ENCODE measurements at places on chromosomes 7 and 10. TPM values are rescaled to one million over a fixed set of nuclear protein-coding genes. Genes with fewer than 3 reads are reported as not detected.
A peak's percentile ranks its signal among the peaks of the same experiment; 100 is the strongest.

DNA sequence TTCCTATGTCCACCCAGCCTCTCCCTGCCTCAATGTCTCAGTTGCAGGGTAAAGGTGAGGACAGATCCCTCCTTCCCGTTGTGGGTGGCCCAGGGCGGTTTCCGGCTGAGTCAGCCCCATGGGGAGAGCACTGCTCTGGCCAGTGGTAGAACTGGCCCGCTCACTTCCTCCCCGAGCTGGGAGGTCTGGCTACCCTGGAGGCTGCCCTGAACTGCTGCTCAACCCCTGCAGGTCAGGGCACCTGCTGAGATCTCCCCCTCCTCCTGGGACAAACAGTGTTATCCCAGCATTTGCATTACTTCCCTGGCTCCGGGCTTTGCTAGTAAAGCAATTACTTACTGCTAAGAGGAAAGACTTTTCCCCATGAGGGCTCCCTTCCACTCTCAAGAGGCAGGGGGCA lies 21.4 kb upstream of the IMPDH1 start:
- no peak for DNase-seq

Gene PALD1
- total RNA-seq = 6.5 TPM

DNA sequence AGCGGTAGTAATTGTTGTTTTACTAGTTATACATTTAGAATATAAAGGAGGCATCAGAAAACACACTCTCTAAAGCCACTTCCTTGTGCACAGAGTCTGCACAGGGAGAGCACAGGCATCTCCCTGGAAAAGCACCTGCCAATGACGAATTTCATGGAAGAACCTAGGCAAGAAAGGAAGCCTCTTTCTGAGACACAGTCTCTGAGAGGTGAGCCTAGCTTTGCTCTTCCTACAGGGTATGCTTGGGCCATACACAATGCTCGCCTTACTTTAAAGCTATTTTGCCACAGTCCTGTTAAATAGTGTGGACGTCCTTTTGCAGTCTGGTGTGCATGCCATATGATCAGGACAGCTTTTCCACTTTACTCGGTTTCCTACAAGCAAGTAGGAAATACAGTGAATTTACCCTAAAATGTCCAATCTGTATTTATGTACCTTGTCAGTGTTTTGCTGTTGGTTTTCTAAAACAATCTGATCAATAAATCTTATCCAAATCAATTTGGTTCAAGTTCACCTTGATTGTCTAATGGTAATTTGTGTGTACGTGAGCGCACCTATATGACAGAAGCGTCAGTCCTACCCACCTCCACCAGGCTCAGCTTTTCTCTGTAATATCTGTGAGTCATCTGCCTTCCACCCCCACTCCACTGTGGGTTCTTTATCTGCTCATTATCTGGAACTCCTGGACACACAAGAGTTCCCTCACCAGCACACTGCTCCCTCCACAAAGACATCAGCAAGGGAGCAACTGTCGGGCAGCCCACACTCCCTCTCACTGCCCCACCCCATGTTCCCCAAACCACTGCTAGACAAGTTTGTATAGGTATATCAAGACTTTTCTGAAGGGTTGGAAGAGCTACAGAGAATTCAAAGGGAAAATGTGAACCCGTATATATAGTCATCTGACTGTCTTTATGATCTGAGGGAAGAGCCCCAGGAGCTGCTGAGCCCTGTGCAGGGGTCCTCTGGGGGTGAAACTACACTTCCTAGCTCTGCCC lies 65.2 kb downstream of the KLHDC10 start:
- DNase-seq = no peak

- DNase-seq = no peak
Observed at GRCh38 chr7:113137241-113137640, 18.9 kb upstream of the SMIM30 start.

Gene PALS2
- 20.7 TPM for total RNA-seq

DNA sequence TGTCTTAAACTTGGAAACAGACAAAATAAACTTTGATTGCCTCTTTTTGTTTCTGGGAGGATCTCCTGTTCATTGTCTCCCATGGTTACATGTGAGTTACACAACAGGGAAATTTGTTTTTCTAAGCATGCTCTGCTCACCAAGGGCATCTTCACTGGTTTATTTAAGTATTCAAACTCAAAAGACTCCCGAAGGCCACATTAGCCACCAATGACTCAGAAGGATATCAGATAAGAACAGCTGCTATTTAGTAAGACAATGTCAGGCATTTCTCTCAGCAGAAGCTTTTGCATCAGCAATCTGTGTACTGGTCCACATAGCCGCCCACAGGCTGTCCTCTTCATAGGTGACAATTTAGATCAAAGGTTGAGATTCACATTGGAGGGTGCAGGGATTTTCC lies 19.3 kb downstream of the OR6B1 start:
- DNase-seq = no peak

Gene DPP6
- not detected for total RNA-seq

Gene ZNF248
- 6.9 TPM for total RNA-seq

- DNase-seq = no peak
Observed at GRCh38 chr7:99667179-99667578, 12.6 kb downstream of the CYP3A5 start.

Gene CDK5
- total RNA-seq = 20.3 TPM

DNA sequence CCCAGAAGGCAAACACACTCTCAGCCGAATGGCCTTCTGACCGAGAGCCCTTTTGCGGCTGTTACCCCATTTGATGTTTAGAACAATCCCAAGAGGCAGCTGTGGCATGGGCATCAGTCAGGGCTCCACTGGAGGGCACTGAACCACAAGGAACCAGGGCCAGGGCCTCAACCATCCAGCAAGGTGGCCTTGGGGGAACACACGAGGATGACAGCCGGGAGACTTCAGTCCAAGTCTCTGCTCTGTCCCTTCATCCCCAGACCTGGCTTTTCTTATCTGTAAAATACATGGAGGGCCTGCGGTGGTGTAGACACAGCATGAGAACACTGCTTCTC lies 63.6 kb upstream of the INSIG1 start:
- no peak for DNase-seq

DNA sequence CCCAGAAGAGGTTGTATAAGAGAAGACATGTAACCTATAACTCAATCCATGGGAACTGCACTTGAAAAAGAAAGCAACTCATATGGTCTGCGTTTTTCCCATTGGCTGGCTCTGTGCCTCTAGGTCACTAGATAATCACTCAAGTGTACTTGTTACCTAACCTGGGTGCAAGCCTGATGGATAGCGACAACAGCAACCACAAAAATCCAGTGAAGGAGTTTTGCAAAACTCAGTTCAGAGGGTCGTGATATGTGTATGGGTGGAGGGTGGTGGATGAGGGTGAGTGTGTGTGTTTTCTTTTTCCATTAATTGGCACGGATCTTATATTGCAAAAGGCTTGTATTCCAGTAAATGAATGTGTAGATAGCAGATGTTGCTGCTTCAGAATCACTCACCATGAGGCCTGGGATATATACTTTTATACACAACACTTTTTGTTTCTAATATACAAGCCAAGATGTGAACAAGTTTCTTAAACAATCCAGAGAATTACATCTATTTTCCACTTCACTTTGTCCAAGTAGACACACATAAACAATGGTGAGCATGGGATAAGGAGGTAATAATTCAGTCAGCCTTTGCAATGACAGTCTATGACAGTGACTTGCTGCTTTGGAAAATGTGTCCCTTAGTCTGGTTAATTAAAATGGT lies 286.9 kb upstream of the DKK1 start:
- no peak for DNase-seq

DNA sequence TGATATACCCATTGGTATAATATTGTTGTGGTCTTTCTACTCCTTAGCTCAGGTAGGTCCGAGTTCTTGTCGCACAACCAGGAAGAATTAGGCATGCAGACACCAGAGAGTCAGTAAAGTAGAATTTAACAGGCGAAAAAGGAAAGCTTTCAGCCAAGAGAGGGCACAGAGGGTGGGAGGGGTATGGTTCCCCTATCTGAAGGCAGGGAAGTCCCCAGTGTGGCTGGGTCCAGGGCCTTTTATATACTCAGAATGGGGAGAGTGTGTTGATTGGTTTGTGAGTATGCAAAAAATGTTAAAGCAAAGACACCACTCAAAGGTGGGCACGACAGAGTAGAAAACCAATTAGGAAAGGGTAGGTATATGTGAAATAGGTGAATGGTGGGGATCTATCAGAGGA lies 53.9 kb downstream of the IMMP2L start:
- DNase-seq = no peak

GRCh38 chr7:111330235-111330523 lies 232.1 kb downstream of the IMMP2L start:
- DNase-seq = no peak

DNA sequence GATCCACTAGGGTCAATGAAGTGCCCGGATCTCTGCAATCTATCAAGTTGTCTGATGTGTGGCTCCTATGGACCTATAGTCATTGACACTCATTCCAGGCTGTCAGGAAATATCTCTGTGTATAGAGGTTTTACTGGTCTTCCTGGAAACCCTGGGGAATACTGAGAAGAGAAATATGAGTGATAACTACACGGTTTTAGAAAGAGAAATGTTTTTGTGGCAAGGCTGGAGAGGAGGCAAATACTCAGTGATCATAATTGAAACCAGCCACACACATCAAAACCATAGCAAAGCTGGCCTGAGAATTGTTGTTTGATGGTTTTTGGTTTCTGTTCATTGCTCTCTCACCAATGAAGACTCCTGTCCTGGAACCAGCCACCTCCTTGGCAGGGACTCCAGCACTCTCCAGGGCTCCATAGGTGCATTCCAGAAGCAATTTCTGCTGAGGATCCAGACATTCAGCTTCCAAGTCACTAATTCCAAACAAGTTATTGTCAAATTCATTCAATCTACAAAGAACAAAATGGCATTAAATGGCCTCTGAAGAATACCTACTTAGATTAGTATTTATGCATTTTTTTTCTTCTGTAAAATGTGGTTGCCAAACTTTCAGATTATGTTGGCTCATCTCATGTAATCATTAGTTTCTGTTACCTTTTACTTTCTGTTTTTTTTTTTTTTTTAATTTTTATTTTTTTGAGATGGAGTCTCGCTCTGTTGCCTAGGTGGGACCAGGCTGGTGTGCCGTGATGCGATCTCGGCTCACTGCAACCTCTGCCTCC lies 108.6 kb upstream of the ABI1 start:
- peak; percentile 21 for DNase-seq

Gene MMP21
- not detected for total RNA-seq

DNA sequence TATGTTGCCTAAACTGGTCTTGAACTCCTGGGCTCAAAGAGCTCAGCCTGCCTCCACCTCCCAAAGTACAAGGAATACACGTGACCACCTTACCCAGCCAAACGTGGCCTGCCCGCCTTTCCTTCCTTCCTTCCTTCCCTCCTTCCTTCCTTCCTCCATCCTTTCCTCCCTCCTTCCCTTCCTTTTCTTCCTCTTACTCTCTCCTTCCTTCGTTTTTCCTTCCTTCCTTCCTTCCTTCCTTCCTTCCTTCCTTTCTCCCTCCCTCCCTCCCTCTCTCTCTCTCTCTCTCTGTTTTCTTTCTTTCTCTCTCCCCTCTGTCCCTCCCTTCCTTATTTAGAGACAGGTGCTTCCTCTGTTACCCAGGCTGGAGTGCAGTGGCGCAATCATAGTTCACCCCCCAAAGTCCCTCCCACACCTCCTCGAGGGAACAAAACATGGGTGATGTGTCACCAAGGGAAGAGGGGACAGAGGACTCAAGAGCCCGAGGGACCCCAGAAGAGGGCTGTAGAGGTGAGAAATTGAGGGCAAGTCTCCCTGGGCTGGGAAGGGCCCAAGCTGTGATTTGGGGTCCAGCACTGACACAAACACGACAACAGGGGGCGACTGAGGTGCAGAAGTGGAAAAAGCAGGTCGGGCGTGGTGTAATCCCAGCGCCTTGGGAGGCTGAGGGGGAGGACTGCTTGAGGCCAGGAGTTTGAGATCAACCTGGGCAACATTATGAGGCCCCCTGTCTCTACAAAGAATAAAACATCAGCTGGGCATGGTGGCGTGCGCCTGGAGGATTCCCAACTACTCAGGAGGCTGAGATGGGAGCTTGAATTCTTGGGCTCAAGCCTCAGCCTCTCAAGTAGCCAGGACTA lies 28.1 kb downstream of the EPHB4 start:
- DNase-seq = peak; percentile 71

GRCh38 chr10:79028056-79028430 lies 40.7 kb upstream of the ZMIZ1 start:
- no peak for DNase-seq

- DNase-seq = no peak
Observed at GRCh38 chr10:2733278-2733963, 333.9 kb upstream of the PFKP start.

- DNase-seq = no peak
Observed at GRCh38 chr7:33933611-33934281, 28.4 kb downstream of the BMPER start.

GRCh38 chr7:48147078-48147591 lies 24.1 kb upstream of the ABCA13 start:
- DNase-seq = no peak

- no peak for DNase-seq
Observed at GRCh38 chr10:21849607-21850006, 153.9 kb downstream of the DNAJC1 start.

DNA sequence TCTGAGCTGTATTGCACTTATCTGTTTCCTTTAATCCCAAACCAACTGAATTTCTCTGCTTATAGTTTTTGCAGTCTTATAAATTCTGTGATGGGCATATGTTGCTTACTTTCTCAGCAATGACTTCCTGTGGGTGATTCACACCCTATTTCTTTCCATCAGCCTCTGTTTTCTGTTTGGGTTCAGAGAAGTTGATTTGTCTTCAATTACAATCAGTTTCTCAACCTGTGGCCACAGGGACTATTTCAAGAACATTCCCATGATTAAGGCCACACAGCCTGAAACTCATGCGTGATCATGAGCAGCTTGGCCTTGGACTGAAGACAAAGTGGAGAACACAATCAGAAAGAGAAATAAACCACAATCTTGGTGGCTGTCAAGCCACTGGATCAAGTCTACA lies 1174.6 kb upstream of the C7orf33 start:
- no peak for DNase-seq

Gene OR2AE1
- 0.60 TPM for total RNA-seq

DNA sequence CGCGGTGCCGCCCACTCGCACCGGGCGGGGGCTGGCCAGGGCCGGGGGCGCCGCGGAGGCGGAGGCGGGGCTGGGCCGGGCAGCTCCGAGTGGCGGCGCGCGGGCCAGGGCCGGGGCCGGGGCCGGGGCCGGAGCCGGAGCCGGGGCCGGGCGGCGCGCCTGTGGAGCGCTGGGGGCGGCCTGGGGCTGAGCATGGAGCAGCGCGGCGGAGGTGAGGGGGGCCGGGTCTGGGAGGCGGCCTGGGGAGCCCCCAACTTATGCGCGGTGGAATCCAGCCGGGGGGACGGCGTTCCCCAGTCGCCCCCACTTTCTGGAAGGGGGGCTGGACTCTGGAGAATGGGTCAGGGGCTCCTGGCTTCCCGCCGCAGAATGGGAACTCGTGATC lies at the start of gene LZTS2:
Gene LZTS2 (plus strand): TSS at position 67 of the 385 bp plus-strand sequence. CDS start 2,731 bp downstream, outside the sequence.
- DNase-seq = no peak

Gene LRIT1
- total RNA-seq = not detected

Gene PTPRN2
- 7.2 TPM for total RNA-seq

DNA sequence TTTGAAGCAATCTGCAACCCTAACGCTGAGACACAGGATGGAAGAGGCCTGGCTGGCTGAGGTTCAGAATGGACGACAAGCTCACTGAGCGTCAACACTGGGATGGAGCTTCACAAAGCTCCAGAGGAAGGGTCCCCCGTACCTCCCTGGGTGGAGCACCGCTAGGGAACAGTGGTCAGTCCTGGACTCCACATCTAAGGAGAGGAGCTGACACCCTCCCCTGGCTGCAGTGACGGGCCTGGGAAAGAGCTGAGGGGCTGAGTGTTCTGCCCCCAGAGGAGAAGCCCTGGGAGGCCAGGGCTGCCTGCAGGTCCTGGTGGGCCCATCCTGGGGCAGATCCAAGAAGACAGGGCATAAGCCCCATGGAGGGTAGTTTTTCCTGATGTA lies 146.2 kb downstream of the ARHGAP22 start:
- no peak for DNase-seq

Data from activated CD8-positive, alpha-beta T cell treated with anti-CD3 and anti-CD28 coated beads, Interleukin-2, amount 10 ng/mL, durations not matched to agents 7 days and 5 days (primary cell).